ENCODE measurements at places on chromosomes 5 and 9.

- ATAC-seq = peak; percentile 93
Observed at GRCh38 chr5:68252673-68253623, 37.4 kb downstream of the PIK3R1 start.

DNA sequence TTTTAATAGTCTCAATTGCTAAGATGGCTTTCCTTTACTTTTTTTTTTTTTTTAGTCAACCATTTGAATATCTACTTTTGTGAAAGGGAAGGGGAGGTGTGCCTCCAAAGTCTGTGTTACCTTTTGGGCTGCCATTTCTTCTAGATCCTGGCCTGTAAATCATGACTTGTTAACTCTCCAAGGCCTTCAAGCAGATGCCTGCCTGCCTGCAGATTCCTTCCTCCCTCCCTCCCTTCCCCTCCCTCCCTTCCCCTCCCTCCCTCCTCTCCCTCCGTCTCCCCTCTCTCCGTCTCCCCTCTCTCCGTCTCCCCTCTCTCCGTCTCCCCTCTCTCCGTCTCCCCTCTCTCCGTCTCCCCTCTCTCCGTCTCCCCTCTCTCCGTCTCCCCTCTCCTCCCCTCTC is 73.1 kb downstream of the COMMD10 start:
- ATAC-seq = no peak

- ATAC-seq = no peak
Observed at GRCh38 chr5:82636591-82636990, 358.4 kb upstream of the RPS23 start.

DNA sequence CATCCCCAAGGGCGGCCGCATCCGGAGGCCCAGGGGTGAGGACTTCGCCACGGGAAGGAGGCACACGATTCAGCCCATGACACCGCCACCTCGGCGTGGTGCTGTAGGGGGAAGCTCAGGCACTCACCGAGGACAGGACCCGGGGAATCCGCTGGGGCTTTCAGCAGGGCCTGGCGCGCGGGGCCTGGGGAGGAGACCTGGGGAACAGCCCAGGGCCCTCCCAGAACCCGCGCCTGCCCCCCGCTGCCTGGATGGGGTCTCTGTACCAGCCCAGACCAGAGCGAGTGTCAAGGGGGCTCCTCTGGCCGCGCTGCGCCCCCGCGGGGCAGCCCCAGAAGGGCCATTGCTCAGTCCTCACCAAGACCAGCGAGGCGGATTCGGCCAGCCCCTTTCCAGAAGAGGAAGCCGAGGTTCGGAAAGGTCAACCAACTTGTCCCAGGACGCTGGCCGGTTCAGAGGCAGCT is 12.8 kb downstream of the COL23A1 start:
- no peak for ATAC-seq

GRCh38 chr9:76433836-76434235 is 25.1 kb upstream of the GCNT1 start:
- ATAC-seq = peak; percentile 78

DNA sequence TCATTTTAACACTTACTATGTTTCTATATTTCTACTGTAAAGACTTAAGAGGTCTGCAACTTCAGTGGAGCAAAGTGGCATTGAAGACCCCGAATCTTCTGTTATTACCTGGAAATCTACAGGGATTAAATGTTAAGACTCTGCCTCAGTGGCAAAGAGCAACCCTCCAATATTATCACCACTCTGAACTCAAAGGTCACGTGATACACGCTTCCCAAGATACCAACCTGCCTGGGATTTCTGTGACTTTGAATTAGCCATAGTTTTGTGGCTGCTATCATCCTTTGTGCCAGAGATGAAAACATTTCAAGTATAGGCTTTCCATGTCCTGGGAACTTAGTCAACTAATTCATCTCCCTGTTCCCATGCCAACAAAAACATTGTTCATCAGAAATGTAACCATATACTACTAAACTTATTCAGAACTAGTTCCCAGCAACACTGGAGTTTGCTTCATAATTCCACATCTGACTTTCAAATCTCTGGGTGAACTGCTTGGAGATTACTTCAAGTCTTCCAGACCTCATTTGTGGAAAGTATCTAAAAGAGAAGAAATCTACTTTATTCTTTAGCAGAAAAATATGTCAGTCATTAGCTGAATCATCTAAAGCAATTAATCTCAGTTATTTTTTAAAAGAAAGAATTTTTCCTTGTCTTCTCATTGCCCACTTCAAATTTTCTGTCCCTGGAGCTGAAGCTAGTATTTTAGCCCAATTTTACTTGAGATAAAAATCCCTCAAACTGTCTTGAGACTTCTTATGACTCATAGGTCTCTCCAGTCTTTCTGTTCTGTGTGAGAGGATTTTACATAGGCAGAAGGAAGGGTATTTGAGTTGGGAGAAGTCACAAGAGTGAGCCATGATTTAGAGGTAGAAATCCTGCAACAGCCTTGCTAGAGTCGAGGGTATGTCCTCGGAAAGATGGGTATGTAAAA is 83.0 kb downstream of the ZNF462 start:
- peak; percentile 93 for ATAC-seq

DNA sequence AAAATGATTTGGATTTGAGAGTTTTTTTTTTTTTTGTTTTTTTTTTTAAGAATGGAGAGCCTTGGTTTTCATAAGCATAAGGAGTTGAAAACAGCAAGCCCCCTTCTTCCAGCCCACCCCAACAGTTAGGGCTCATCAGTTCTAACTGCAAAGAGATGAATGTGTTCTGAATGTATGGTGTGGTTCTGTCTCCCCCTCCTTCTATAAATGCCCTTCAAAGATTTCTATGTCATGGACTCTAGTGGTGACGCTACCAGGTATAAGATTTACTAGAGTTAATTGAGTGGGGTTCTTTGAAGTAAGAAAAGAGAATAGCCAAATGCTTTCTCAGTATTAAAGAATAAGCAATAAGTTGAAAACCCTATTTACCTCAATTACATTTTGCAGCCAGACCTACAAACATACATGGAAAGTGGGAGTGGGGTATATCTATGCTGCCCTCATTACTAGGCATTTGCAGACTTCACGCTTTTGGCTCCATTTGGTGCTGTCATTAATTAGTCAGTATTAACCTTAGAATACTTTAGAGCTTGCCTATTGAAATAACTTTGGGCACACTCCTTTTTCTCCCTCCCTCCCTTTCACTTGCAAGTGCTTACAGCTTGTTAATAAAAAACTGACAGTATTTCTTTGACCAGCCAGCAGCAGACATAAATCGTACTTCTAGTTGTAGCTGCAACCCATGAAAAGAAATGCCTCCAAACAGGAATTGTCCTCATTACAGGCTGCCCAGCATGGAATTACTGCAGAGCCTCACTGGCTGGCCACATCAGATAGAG is 667.2 kb upstream of the ZNF608 start:
- no peak for ATAC-seq

DNA sequence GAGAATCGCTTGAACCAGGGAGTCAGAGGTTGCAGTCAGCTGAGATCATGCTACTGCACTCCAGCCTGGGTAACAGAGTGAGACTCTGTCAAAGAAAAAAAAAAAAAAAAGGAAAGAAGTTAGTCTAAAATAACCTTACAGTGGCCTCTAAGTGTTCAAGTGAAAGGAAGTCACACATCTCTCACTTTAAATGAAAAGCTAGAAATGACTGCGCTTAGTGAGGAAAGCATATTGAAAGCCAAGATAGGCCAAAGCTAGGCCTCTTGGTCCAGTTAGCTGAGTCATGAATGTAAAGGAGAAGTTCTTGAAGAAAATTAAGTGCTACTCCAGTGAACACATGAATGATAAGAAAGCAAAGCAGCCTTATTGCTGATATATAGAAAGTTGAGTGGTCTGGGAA is 38.1 kb downstream of the ITGA1 start:
- no peak for ATAC-seq

DNA sequence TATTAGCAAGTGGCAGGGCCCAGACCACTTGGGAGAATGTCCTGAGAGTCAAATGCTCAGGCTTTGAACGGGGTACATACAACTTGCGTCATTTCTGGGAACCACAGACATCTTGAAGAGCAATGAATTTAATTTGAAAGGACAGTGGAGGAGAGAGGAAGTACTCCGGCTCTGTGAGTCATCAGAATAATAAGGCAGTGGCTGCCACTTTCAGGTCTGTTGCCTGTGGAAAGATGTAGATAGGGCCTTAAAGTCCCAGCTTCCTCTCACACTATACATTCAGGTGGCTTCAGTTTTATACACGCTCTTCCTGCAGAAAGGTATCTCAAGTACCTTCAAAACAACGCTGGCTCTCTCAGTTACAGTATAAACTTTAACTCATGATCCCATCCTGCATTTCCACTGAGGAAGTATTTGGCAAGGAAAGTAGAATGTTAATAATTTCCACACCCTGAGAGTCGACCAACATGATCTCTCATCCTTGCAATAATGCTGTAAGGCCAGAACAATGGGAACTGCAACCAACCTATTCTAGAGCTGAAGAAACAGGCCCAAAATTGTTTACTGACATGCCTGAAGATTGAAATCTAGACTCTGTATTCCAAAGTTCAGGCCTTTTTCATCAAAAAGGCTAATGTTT is 6.8 kb upstream of the PRUNE2 start:
- ATAC-seq = peak; percentile 92

DNA sequence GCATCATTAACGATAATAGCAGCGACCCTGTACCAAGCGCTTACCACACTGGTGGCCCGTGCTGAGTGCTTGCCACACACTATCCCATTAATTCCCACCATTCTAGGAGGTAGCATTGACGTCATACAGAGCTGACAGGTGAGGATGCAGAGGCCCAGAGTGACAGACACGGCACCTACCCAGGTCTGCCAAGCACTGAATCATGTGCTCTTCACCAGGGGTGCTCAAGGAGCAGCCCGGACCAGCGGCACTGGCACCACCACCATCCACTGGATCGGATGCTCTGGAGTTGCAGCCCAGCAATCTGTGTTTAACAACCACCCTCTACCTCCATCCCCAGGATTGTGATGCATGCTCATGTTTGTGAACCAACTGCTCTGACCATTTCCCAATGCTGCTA is 3.4 kb downstream of the TNIP1 start:
- no peak for ATAC-seq

DNA sequence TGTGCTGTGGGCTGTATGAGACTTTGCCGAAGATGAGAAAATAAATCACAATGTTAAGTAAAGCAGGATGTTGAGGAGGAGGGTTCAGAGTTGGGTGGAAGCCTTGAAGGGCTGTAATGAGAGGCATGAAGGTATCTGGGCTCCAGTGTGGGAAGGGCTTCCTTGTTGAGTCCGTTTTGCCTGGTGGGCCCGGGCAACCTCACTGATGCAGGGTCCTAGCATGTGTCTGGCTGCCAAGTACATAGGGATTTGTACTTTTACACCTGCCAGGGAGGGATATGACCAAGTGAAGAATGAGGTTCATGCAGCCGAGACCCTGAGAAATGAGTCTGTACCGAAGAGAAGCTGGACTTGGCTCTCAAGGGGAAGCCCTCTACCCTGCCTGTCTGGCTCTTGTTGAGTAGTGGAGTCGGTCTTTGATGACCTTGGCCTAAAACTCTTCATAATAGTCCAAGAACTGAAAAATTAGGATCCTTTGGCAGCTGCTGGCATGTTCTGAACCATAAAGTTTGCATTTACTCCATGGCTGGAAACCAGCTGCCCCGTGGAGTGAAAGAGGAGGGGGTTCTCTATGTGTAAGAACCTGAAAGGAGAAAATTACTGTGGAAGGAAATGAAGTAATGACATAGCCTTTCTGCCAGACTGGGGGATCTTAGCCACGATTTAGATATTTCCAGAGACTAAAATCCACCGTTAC is 59.0 kb upstream of the DPYSL3 start:
- ATAC-seq = 0 out of 3 replicates have a peak, but pooled peaks have one; percentile 22

DNA sequence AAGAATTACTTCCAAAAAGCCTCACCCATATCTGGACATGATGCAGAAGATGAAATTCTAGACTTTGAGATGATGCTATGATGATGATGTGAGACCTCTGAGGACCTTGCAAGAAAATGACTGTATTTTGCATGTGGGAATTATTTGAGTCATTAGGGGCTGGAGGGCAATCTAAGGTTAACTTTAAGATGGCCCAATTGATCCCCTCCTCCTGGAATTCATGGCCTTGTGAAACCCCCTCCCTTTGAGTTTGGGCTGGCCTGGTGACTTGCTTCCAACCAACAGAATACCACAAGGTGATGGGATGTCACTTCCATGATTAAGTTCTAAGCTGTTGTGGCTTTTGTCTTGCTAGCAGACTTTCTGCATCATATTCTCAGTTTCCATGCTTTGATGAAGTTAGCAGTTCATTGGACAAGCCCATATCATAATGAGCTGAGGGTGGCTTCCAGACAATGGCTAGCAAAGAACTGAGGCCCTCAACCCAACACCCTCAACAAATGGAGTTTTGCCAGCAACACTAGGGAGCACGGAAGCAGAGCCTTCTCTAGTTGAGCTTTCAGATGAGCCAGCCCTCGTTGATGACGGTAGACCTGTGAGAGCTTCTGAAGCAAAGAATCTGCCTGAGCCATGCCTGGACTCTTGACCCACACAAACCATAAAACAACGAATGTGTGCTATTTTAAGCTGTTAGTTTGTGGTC is 7.4 kb upstream of the AMACR start:
- no peak for ATAC-seq

DNA sequence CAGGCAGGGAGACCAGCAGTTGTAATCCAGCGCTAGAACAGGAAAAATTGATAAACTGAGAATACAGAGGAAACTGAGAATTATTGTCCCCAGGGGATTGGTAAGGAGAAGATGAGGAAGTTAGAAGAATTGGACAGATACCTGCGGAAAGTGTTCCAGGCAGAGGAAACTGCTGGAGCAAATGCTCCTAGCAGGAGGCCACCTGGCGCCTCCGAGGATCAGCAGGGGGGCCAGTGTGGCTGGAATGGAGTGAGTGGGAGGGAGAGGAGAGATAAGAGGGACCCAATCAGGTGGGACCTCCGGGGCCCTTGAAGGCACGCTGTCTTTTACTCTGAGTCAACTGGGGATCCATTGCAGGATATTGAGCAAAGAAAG is 695 bp upstream of the ANXA6 start:
- no peak for ATAC-seq

- ATAC-seq = no peak
Observed at GRCh38 chr5:129951039-129951438, 46.8 kb downstream of the CHSY3 start.

DNA sequence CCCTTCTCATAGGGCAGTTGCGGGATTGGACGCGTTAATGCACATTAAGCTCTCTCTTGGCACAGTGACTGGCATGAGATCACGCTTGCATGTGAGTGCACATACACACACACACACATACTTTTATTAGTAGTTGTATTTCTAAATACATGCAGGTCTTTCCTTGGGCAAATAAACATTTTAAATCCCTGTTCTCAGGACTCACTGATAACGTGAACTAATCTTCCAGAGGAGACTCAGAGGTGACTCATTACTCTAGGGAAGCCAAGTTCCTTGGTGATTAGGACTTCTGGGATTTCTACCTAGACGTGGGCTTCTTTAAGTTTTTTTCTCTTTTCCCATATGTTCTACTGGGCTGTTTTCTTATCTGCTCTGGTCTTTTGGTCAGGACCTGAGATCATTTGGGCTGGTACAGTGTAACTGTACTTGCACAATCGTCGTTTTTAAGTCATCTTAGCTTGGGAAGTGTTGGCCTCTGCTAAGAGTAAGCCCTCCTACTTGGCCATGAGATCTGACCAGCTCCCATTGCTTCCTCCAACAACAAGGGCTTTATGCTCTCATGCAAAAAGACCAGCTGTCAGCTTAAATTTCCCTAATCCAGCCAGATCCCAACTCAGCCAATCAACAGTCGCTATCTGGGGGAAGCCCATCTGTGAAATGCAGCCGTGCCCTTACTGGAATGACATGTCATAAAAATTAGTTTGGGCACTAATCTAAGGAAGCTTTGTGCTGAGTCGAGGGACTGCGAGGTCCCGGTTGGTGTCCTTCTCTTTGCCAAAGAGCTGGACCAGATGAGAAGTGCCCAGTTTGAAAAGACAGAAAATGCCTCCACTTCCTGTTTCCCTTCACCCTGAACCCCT is 176.4 kb upstream of the ANKRD55 start:
- peak; percentile 67 for ATAC-seq

GRCh38 chr9:116124472-116125040 is 29.0 kb upstream of the PAPPA start:
- no peak for ATAC-seq

GRCh38 chr9:110283751-110284150 is 27.4 kb upstream of the TXN start:
- ATAC-seq = no peak
